Daoy (cell line): ENCODE measurements at places on chromosomes 12 and 14.

- peak; percentile 43 for DNase-seq
Observed at GRCh38 chr12:115541891-115542421, 735.5 kb downstream of the MED13L start.

DNA sequence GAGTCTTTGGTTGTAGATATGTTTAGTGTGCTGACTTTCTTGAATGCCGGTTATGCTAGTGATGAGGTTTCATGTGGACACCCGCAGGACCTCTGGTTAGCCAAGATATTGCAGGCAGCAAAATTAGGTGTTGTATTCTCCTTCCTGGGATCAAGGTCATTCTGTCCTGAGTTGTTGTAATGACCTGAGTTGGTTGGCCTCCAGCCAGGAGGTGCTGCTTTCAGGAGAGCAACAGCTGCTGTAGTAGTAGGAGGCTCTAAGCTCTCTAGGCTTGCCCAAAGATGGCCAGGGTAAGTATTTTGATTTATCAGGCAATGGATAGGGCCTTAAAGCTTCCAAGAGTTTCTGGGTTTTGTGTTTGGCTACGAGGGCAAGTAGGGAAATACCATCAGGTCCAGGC is 56.0 kb upstream of the BDKRB2 start:
- DNase-seq: no peak

GRCh38 chr12:119804011-119804641 is 73.0 kb downstream of the CIT start:
- peak; percentile 70 for DNase-seq

DNA sequence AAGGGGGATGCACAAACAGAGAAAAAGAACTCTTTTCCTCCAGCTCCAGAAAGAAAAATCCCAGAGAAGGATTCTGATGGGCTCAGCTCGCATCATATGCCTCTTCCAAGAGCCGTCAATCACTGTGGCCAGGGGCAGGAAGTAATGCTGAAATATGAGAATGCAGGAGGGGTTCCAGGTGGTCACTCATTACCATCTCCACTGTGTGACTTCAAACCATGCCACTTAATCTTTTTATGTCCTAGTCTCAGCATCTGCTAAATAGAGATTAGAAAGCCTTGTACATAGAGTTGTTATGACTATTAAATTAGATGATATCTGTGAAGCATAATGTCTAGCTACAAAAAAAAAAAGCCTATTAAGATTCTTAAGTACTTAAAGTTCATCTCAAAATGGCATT is 65.6 kb upstream of the FICD start:
- no peak for DNase-seq

- DNase-seq: no peak
Observed at GRCh38 chr14:33163600-33163999, 224.9 kb downstream of the NPAS3 start.

DNA sequence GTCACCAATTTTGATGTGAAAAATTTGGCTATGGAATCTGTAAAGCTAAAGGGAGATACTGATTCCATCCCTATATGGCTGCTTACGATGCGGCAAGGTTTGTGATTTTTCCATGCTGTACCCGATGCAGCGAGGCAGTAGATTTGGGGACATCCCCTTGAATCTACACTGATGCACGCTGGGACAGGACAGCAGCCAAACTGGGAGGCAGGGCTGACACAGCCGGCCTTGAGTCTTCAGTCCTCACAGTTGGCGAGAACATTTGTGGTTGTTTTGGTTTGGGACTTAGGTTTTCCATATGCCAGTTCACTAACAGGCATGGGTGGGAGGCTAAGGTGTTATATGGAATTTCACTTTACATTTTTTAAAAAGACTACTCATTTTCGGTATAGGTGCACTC is 3.8 kb downstream of the GALNT16 start:
- DNase-seq: no peak

DNA sequence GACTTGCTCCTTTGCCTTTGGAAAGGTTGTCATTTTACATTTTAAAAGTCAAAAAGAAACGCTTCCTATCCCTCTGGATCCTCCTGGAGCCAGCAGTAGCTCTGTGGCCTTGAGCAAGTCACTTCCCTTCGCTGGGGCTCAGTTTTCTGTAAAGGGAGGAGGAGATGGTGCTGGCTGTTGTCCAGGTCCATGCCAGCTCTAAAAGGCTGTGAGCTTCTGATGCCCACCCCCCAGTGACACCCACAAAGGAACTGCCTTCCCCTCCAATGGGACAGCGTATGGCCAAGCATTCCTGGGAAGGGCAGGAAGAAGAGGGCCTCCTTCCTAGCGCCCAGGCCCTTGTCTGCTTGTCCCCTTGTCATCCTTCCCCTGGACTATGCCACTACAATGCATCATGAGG is 81.5 kb downstream of the NTF3 start:
- DNase-seq: no peak

DNA sequence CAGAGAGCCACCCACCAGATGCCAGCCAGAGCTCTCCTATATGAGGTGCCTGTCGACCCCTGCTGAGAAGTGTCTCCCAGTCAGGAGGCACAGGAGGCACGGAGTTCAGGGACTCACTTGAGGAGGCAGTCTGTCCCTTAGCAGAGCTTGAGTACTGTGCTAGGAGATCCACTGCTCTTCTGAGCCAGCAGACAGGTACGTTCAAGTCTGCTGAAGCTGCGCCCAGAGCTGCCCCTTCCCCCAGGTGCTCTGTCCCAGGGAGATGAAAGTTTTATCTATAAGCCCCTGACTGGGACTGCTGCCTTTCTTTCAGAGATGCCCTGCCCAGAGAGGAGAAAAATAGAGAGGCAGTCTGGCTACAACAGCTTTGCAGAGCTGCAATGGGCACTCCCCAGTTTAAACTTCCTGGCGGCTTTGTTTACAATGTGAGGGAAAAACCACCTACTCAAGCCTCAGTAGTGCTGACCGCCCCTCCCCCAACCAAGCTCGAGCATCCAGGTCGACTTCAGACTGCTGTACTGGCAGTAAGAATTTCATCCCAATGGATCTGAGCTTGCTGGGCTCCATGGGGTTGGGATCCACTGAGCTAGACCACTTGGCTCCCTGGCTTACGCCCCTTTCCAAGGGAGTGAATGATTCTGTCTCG is 146.7 kb upstream of the USP15 start:
- no peak for DNase-seq

- peak; percentile 69 for DNase-seq
Observed at GRCh38 chr14:52902971-52903619, 47.8 kb downstream of the FERMT2 start.

DNA sequence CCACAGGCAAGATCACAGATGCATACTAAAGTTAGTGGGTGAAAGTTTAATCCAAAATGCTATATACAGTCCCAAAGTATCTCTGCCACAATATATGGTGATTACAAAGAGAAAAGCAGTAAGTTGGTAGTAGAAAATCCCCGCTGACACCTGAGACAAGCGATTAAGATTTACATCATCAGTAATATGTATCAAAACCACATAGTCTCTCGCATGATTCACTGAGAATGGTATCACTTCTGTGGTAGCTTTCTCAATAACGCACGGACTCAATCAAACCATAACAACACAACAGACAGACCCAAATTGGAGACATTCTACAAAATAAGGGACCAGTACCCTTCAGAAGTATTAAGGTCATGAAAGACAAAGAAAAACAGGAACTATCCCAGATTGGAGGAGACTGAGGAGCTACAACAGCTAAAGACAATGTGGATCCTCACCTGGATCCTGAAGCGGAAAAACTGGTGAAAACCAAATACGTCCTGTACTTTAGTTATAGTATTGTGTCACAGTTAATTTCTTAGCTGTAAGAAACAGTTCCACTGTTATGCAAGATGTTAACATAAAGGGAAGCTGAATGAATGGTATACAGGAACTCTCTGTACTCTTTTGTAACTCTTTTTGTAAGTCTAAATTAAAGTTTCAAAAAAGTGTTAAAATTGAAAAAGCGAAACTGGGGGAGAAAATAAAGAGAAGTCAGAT is 51.0 kb downstream of the SPTLC2 start:
- peak; percentile 16 for DNase-seq
